Retina (tissue), 1 donor: ENCODE measurements at places on chromosomes 7 and 10.

DNA sequence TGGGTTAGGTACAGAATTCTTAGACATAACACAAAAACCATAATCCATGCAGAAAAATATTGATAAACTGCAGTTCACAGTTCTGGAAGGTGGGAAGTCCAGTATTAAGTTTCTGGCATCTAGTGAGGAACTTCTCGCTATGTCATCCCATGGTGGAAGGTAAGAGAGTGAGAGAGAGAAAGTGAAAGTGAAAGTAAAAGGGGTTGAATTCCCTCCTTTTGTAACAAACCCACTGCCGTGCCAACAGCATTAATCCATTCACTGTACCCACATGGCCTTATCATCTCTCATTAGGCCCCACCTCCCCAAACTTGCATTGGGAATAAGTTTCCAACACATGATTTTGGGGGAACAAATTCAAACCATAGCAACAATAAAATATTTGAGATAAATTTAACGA is 17.1 kb downstream of the ZNF485 start:
- no peak for DNase-seq

GRCh38 chr10:71419750-71420149 is 23.0 kb downstream of the CDH23 start:
- no peak for DNase-seq

GRCh38 chr10:124152139-124153022 is 59.0 kb upstream of the CHST15 start:
- no peak for DNase-seq

- no peak for DNase-seq
Measured at GRCh38 chr10:117425974-117426566, 50.8 kb upstream of the PDZD8 start.

- DNase-seq = peak; percentile 32
Measured at GRCh38 chr10:16933783-16934182, 116.6 kb upstream of the RSU1 start.

GRCh38 chr10:818526-819220 is 112.8 kb downstream of the LARP4B start:
- no peak for DNase-seq

GRCh38 chr7:129438281-129438838 is 4.1 kb downstream of the STRIP2 start:
- no peak for DNase-seq

- peak; percentile 12 for DNase-seq
Measured at GRCh38 chr7:111290982-111291381, 200.1 kb downstream of the LRRN3 start.

DNA sequence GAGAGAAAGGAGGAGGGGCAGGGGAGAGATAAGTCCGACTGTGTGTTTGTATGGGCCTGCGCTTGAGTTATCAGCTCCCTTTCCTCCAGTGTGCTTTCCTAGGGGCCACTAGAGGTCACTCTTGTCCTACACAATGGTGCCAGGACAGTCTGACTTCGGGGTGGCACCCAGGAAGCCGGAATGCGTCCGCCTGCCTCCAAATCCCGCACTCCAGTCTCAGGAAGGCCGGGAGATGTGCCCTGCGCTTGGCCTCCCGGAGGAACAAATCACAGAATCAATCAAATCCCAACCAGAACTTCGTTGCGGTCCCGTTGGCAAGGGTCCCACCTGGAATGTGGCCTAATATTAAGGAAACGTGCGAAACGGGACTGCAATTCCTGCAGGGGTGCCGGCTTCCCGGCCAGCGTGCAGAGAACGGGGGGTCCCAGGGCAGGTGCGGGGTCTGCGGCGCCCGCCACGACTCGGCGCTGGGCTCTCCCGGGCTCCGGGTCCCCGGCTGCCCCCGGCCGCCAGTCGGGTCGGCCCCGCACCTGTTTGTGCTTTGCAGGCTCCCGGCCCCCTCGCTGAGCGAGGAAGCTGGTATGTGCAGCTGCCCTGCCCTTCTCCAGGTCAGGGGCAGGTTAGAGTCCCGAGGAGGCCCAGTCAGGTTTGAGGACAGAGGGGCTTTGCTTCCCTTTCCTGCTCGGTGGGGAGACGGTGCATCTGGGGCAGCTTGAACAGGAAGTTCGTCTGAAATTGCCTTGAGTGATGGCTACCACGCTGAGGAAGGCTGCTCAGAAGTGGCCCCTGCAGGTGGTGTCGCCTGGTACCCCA is 21.0 kb upstream of the HPS1 start:
- DNase-seq = peak; percentile 88

DNA sequence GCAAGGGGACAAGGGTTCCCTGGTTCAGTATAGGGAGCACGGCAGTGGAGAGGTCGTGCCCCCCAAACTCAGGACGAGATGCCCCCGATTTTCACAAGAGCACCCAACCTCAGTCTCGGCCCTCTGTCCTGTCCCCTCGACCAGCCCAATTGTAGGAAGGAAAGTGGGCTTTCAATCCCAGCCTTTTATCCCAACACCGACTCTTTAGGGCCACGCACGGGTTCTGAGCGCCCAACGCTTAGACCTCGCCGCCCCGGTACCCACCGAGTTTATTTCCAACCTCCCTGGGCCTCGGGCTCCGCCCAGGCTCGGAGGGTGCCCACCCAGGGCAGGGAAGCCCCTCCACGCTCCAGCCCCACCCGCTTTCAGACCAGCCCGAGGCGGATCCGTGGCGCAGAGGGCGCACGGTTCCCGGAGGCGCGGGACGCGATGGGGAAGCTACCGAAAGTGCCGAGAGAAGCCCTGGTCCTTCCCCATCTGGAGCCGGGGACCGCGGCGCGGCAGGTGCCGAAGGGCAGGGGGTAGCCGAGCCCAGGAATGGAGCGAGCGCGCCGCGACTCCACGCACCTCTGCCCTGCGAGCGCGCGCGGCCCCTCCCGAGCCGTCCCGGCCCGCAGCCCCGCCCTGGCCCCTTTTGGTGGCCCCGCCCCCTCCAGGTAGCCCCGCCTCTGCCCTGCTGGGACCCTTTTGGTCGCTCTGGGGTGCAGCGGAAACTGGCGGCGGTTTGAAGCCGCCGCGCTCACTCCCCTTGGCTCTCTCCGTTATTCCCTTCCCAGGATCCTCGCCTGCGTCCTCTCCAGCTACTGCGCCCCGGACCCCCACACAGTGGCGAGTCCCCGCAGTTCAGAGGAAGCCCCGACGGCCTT is 20.4 kb downstream of the GRID2IP start:
- DNase-seq = peak; percentile 40

DNA sequence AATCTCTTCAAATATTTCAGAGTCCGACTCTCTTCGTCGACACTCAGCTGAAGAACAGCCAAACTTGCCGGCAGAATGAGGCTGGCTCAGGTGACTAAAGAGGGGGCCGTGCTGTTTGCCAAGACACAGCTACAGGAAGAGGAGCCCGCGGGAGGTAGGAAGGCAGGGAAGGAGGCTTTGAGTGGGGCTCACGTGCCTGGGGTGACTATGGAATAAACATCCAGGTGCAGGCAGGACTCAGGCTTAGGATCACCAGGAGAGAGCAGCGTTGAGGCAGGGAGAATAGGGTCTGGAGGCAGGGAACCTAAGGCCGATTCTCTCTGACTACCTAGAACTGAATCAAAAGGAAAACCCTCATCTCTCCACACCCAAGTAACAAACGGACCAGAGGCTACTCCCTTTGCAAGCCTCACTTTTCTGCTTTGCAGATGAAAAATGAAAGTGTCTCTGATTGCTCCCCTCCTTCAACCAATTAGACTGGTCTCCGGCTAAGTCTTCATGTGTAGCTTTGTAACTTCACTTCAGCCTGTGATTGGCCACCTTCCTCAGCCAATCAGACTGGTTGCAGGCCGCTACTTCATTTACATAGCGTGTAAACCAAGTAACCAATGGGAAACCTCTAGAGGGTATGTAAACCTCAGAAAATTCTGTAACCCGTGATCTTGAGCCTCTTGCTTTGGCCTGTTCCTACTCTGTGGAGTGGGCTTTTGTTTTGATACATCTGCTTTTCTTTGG is 19.7 kb upstream of the BNIP3 start:
- DNase-seq = no peak

DNA sequence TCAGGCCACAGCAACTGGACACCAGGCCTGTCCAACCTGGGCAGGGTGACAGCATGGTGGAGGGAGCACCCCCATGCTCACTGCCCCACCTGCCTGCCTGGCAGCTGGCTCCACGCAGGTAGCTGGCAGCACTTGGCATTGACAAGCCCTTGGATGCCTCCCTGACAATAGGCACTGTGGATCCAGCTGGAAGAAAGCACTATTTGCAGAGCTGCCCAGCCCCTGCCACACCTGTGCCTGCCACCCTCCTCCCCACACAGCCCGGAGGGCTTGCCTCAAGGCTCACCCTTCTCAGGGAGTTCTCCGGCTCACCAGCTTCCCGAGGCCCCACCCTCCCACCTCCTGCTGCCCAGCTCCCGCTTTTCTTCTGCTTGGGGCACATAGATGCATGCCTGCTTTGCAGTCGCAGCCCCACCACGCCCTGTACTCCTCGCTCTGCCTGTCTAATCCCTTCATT is 160.1 kb downstream of the NEURL1 start:
- no peak for DNase-seq

GRCh38 chr10:63582690-63583089 is 61.5 kb downstream of the REEP3 start:
- no peak for DNase-seq

DNA sequence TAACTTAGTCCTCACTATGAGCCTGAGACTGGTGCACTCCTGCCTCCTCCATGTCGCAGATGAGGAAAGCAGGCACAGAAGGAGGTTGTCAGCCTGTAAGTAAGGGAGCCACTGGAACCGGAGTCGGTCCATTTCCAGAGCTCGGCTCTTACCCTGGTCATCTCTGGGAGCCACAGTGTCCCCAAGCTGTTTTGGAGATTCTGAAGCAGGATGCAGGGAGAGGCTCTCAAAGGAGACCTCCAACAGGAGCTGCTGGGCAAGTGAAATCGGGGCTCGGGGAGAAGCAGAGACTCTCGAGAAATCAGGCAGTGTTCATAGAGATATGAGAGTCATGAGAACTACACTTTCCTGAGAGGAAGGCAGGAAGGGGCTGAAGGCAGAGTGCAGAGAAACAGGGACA is 39.0 kb downstream of the VSTM4 start:
- no peak for DNase-seq

DNA sequence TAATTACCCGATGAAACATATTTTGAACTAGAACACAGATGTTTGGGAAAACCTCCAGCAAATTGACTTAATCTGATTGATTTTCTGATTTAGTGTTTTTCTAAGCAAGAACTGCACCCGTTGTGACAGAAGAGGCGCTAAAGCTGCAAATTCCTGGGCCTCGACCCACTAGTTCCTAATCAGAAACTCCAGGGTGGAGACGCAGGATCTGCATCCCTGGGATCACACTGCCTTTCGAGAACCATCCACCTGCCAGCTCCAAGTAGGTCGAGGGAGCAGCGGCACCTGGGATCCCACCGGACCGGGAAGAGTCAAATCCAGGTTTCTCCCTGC is 136.8 kb upstream of the CDCA7L start:
- no peak for DNase-seq

GRCh38 chr7:29921404-29922010 is 68.1 kb downstream of the SCRN1 start:
- DNase-seq = peak; percentile 71

GRCh38 chr7:70602117-70602516 is 529.8 kb upstream of the GALNT17 start:
- DNase-seq = no peak

DNA sequence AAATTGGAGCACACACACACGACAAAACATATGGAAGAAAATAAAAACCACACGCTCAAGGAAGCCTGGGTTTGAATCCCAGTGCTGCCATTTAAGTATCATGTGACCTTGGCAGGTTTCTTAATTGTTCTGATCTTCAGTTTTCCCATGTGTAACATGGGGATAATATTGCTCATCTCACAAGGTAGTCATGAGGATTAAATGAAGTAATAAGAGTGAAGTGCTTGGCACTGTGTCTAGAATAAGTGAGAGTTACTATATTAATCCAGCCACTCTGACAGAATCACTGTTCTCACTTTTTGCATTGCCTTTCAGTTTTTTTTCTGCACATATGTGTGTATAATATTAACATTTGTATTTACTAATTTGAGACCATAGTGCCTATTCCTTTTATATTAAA is 43.3 kb downstream of the GOLGA7B start:
- no peak for DNase-seq

- no peak for DNase-seq
Measured at GRCh38 chr7:47852330-47853245, 95.7 kb downstream of the PKD1L1 start.

- no peak for DNase-seq
Measured at GRCh38 chr7:45986355-45987298, 65.6 kb upstream of the IGFBP3 start.

DNA sequence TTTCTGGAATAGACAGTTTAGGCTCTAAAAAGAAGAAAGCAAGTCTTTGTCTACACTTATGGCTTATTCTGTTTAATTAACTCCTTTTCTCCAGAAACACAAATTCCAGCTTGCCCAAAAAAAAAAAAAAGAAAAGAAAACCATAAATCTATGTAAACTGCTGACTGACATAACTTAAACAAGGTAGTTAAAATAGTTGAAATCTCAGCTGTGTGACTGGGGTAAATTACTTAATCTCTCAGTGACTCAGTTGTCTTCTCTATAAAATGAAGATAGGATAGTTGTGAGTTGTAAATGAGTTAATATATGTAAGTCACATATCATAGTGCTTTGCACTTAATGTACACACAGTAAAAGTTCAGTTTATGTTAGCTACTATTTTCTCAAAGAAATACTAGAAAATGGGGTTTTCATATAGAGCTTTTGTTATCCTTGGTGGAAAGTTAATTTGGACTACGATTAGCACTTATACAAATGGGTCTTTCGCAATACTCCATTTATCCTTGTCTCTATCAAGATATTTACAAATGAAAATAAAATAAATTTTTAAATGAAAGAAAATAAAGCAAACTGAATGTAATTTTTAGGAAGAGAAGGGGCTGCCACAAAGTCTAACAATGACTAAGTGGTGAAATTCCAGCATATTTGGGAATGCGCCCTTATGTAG is 200.9 kb downstream of the MBL2 start:
- DNase-seq = no peak

- DNase-seq = no peak
Measured at GRCh38 chr7:41116817-41117216, 586.1 kb downstream of the INHBA start.

GRCh38 chr7:105022458-105022857 is 8.5 kb downstream of the KMT2E start:
- no peak for DNase-seq

DNA sequence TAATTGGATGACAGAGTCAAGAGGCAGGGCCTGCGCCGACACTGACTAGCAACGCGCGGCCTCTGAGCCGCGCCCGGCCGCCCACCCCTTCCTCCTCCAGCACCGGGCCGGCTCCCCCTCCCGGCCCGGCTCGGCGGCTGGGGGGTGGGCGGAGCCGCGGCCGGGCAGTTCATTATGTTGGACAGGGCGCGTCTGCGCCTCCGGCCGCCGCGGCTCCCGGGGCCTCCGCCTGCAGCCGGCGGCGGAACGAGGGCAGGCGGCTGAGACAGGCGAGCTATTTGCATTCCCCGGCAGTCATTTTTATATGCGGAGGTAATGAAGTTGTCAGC is 106.7 kb downstream of the SNX10 start:
- no peak for DNase-seq

GRCh38 chr7:102439963-102440795 is 6.8 kb downstream of the ORAI2 start:
- no peak for DNase-seq

GRCh38 chr10:103350517-103351260 is at the start of gene PCGF6:
Gene PCGF6 (minus strand): TSS chr10:103351140. CDS start chr10:103351066, 74 bp downstream.
- peak; percentile 97 for DNase-seq

- no peak for DNase-seq
Measured at GRCh38 chr10:21014141-21014540, 117.0 kb upstream of the NEBL start.
